ENCODE measurements at places on chromosomes 16 and 17.

- H3K4me1 ChIP-seq = peaks cover 7% of the 10 kb centered on the region
- DNase-seq = no peak
- no peaks in the 10 kb centered on the region for H3K36me3 ChIP-seq
- H3K27ac ChIP-seq = no peak overlapping the region
- H3K4me3 ChIP-seq = no peak overlapping the region
These were observed 14.6 kb upstream of the DHX8 start for GRCh38 chr17:43469145-43469544.

DNA sequence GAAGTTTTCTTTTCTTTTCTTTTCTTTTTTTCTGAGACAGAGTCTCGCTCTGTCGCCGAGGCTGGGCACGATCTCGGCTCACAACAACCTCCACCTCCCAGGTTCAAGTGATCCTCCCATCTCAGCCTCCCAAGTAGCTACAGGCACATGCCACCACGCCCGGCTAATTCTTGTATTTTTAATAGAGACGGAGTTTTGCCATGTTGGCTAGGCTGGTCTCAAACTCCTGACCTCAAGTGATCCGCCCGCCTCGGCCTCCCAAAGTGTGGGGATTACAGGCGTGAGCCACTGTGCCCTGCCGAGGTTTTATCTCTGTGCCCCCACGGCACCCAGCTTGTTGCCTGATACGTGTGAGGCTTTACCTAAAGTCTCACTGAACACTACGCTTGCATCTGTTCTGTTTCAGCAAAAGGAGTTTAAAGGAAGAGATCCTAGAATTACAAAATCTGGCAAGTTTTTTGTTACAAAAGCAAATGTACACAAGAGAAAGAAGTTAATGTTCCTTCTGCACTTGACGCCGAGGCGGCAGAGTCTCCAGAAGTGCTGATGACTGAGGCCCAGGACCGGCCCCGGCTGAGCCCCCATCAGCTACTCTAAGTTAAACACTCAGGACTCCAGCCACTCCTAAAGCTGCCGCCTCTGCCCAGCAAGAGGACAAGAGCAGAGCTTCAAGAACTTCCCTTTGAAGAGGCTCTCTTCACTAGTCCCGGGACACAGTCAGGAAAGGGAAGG lies 9.2 kb downstream of the ABCA3 start:
- H3K36me3 ChIP-seq = no peaks in the 10 kb centered on the region
- no peak for DNase-seq
- no peak overlapping the region for H3K27ac ChIP-seq
- no peaks in the 10 kb centered on the region for H3K27me3 ChIP-seq

GRCh38 chr17:35192708-35193107 lies 1.5 kb downstream of the SLC35G3 start:
- no peaks in the 10 kb centered on the region for H3K36me3 ChIP-seq
- H3K27ac ChIP-seq = no peak overlapping the region
- H3K4me3 ChIP-seq = no peak overlapping the region
- DNase-seq = no peak

DNA sequence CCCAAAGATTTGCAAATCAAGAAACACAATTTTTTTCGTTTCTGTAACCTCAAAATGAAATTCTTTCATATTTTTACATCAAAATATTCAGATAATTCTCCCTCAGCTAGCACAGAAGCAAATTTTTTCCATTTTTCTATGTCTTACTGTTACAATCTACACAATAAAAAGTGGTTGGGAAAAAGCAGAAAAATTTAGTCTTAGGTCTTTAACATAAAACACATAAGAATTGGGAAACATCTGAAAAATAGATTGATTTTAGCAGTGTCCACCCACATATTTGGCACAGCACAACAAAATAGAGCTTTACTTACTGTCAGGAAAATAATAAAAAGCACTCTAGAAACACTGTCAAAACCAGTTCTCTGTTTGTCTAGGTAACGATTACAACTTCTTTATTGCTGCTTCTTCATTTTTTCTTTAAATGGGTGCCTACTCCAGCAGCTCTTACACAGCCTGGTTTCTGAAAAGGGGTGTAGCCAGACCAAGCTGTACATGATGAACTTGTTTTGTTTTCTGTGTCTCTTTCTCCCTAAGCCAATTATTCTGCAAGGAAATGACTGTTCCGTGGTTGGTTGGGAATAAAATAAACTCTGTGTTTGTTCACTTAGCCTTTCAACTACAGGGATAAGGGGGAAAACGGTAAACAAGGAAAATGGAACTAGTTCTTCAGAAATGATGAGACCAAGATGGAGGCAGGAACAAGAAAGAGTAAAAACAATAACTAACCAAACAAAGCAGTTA lies at the start of gene ABCA6:
Gene ABCA6, minus strand, starts transcription at position 465 of the 744 bp plus-strand sequence. CDS start 1,192 bp downstream, outside the sequence.
- peaks cover 14% of the 10 kb centered on the region for H3K36me3 ChIP-seq
- no peak for DNase-seq
- H3K27me3 ChIP-seq = no peaks in the 10 kb centered on the region
- H3K4me1 ChIP-seq = peaks cover 10% of the 10 kb centered on the region
- H3K27ac ChIP-seq = peak within 1 kb of the TSS; percentile 61

GRCh38 chr16:67299269-67299668 lies 19.9 kb downstream of the PLEKHG4 start:
- H3K4me1 ChIP-seq = no peaks in the 10 kb centered on the region
- no peak overlapping the region for H3K27ac ChIP-seq
- no peak for DNase-seq
- no peaks in the 10 kb centered on the region for H3K36me3 ChIP-seq
- H3K27me3 ChIP-seq = no peaks in the 10 kb centered on the region

- no peaks in the 10 kb centered on the region for H3K36me3 ChIP-seq
- H3K27ac ChIP-seq = no peak overlapping the region
- H3K27me3 ChIP-seq = no peaks in the 10 kb centered on the region
- no peak overlapping the region for H3K4me3 ChIP-seq
- no peak for DNase-seq
- no peaks in the 10 kb centered on the region for H3K4me1 ChIP-seq
These were observed 556.6 kb upstream of the SALL1 start for GRCh38 chr16:51707666-51708065.

GRCh38 chr16:79909571-79909970 lies 309.0 kb upstream of the MAF start:
- no peak overlapping the region for H3K4me3 ChIP-seq
- DNase-seq = no peak
- H3K27ac ChIP-seq = no peak overlapping the region
- H3K36me3 ChIP-seq = no peaks in the 10 kb centered on the region
- no peaks in the 10 kb centered on the region for H3K27me3 ChIP-seq
- H3K4me1 ChIP-seq = no peaks in the 10 kb centered on the region

DNA sequence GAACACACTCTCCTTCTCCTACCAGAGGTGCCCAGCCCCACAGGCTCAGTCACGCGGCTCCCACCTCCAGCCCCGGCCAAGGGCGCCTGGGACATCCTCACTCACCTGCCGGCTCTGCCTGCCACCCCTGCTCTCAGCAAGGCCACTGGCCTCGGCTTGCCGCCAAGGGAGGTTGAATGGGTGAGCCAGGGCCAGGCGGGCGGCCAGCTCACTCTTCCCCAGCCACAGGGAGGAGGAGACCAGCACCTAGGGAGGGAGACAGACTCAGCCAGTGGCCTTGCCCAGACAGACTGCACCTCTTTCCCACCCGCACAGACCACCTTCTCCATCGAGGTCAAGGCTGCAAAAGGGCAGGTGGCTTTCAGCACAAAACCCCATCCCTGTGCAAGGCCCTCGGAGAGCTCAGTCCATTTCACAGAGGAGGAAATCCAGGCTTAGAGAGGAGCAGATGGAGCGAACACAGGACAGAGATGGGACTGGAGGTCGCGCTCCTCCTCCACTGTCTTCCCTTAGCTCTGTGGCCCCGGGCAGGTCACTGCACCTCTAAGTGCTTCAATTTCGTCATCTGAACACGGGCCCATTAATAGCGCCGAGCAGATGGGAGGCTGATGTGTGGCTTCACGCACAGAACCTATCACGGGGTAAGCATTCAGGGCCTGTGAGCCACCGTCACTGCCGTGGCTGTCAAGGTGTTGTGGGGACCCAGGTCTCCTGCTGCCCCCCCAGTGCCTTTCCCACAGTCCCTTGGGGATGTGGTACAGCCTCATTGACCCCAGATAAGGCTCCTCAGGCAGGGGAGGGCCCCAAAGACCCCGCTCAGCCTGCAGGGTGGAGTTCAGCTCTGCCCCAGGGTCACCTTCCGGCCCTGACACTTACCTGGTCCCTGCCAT lies 56.1 kb downstream of the RMI2 start:
- no peaks in the 10 kb centered on the region for H3K4me1 ChIP-seq
- no peak overlapping the region for H3K27ac ChIP-seq
- H3K36me3 ChIP-seq = no peaks in the 10 kb centered on the region
- H3K27me3 ChIP-seq = no peaks in the 10 kb centered on the region
- DNase-seq = peak; percentile 73

DNA sequence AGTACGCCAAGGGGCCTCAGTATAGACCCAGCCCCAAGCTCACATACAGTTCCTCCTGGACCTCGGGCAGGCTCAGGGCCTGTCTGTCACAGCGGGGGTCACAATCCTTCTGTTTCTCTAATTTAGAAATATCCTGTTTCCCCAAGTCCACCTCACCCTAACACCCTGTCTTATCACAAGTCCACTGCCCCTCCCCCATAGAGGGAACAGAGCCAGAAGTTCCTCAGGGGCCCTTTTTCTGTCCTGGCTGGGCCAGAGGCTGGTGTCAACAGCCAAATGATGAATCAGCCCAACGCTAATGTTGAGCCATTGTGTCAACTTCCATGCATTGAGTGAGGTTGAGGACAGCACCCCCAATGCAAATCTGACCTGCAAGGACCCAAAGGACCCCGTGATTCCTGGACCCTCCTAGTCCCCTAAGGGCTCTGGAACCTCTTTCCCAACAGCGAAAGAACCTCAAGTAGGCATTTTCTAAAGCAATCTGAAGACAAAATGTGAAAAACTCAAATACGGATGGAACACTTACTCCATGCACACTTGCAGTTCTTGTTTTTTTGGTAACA lies 58.6 kb downstream of the PECAM1 start:
- H3K27ac ChIP-seq = peak overlapping the region; percentile 64
- no peaks in the 10 kb centered on the region for H3K27me3 ChIP-seq
- no peak overlapping the region for H3K4me3 ChIP-seq
- H3K36me3 ChIP-seq = peaks cover 13% of the 10 kb centered on the region

- H3K27ac ChIP-seq = no peak overlapping the region
- no peaks in the 10 kb centered on the region for H3K27me3 ChIP-seq
- H3K4me1 ChIP-seq = no peaks in the 10 kb centered on the region
- no peak for DNase-seq
- no peak overlapping the region for H3K4me3 ChIP-seq
These were observed 9.8 kb upstream of the RABEP1 start for GRCh38 chr17:5272322-5272721.

DNA sequence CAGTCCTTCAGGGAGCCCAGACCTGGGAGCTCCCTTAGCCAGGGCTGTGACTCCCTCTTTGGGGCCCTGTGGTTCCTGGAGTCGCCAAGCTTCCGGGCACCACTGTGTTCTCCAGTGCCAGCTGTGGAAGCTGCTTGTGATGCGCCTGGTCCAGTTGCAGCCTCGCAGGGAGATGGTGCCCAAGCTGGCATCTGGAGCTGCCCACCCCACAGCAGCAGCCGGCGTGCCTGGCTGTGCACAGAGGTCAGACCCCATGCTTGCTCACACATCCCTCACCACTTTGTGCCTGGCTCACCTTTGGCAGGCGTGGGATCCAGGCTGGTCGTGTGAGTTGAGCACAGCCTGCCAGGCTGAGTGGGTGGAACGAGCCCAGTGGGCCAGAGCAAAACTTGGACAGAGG lies 18.2 kb downstream of the RHOT1 start:
- no peak overlapping the region for H3K4me3 ChIP-seq
- peaks cover 22% of the 10 kb centered on the region for H3K36me3 ChIP-seq
- no peaks in the 10 kb centered on the region for H3K4me1 ChIP-seq
- no peak overlapping the region for H3K27ac ChIP-seq
- no peaks in the 10 kb centered on the region for H3K27me3 ChIP-seq
- DNase-seq = no peak

GRCh38 chr17:35519906-35520442 lies 17.5 kb downstream of the SLFN12L start:
- H3K4me1 ChIP-seq = no peaks in the 10 kb centered on the region
- no peaks in the 10 kb centered on the region for H3K36me3 ChIP-seq
- peaks cover 3% of the 10 kb centered on the region for H3K27me3 ChIP-seq
- no peak for DNase-seq

DNA sequence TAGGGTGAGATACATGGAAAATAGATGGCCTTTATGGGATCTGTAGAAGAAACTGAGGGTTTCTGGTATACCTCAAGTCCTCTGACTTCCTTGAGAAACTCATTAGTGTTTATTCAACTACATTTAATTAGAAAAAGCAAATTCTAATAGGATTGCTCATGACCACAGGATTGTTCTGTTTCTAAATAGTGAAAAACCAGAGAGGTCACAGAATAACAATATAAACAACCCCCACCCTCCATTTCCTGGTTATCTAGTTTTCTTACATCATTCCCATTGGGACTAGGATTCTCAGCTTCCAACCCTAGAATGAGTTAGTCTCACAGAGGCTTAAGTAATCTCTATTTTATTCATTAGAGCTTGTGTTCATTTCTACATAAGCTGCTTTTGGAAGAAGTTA lies 30.0 kb downstream of the SF3B3 start:
- no peaks in the 10 kb centered on the region for H3K27me3 ChIP-seq

DNA sequence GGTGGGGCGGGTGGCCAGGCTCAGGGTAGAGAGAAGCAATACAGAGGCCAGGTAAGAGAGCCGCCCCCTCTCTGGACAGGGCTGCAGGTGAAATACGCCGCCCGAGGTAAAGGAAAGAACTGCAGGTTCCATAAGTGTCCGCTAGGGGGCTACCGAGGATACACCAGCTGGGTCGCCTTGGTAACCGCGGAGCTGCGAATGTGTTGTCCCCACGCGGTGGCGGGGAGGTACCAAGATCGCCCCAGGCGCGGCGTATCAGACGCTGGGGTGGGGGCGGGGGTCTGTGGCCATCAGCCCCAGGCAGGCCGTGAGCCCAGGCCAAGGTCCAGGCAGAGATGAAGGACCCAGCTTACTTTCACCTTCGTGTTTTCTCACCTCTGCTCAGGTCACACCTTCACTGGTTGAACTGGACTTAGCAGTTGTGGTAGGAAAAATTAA lies 18.4 kb upstream of the ZFP90 start:
- no peaks in the 10 kb centered on the region for H3K36me3 ChIP-seq
- H3K27ac ChIP-seq = no peak overlapping the region
- H3K4me1 ChIP-seq = peaks cover 3% of the 10 kb centered on the region
- peak; percentile 81 for DNase-seq

DNA sequence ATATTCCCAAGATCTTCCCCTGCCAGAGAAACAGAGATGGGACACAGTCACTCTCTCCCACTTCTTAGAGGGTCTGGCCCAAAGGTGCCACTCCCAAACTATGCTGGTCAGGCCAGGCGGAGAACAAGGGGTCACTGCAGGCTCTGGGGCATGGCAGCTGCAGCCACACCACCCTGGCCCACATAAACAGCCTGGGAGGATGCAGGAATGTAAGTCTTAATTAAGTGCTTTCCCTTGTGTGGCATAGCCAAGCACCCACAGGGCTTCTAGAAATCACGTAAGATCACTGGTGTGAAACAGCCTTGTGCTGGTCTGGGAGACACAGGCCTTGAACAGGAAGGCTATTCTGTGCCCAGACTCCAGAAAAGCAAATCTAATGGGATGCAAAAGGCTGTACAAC lies 31.5 kb downstream of the ABCC12 start:
- peaks cover 30% of the 10 kb centered on the region for H3K4me1 ChIP-seq
- H3K36me3 ChIP-seq = no peaks in the 10 kb centered on the region
- H3K27me3 ChIP-seq = no peaks in the 10 kb centered on the region
- DNase-seq = no peak

Data from heart left ventricle (tissue), 16 donors.